ENCODE measurements at places on chromosomes 6 and 20.

- DNase-seq = no peak
Measured at GRCh38 chr6:131950767-131951575, at the start of gene CCN2. Gene CCN2 (minus strand): TSS chr6:131951372. CDS start chr6:131951172, 200 bp downstream.

GRCh38 chr6:146984251-146984924 is 219.8 kb upstream of the STXBP5 start:
- no peak for DNase-seq

DNA sequence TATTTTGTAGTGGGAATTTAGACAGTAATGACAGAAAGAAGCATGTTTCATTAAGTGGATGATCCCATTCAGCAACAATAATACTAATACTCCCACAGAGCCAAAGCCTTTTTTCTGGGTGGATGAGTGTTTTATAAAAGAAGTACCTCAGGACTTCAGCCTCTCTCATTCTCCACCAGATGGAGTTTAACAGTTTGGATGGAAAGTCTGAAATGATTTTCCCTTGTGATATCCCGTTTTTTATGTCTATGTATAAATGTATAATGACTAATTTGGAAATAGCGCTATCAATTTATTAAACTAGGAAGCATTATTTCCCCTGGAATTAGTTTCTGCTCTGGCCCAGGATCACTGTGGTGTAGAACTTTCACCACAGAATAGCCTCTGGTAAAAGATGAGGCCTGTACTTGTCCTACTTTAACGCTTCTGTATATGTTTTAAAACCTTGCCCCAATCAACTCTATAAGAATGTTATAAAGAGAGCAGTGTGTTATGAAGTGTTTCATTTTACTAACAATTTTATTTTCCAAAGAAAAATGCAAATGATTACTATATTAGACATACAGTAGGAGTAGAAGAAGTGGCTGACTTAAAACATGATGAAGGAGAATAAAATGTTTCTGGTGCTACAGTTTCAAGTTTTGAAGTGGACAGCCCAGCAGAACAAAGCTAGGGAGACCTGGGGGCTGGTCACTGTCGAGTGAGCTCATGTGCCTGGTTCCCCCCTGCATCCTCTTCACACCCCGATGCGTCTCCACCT is 135.6 kb downstream of the HIVEP1 start:
- no peak for DNase-seq

DNA sequence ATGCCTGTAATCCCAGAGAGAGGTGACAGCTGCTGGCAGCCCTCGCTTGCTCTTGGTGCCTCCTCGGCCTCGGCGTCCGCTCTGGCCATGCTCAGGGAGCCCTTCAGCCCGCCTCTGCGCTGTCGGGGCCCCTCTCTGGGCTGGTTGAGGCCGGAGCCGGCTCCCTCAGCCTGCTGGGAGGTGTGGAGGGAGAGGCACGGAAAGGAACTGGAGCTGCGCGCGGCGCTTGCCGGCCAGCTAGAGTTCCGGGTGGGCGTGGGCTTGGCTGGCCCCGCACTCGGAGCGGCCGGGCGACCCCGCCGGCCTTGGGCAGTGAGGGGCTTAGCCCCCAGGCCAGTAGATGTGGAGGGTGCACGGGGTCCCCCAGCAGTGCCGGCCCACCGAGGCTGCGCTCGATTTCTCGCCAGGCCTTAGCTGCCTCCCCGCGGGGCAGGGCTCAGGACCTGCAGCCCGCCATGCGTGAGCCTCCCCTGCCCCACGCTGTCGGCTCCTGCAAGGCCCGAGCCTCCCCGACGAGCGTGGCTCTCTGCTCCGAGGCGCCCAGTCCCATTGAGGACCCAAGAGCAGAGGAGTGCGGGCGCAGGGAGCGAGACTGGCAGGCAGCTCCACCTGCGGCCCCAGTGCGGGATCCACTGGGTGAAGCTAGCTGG is 34.6 kb downstream of the C6orf52 start:
- no peak for DNase-seq

DNA sequence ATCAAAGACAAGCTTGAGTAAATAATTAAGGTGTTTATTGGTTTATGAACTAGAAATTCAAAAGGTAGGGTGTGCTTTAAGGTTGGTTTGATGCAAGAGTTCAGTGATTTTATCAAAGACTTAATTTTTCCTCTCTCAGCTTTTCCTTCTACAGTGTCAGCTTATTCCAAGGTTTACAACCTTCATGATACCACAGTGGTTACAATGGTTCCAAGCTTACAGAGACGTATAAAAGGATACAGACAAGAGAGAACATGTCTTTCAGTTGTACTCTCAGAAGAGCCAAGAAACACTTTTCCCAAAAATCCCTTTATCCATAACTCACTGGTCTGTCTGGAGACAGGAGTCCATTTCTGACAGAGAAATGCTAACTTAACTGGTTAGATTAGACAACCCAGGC is 93.5 kb upstream of the LOC128125822 start:
- DNase-seq = no peak

- no peak for DNase-seq
Measured at GRCh38 chr6:150531957-150532356, 67.7 kb upstream of the PLEKHG1 start.

GRCh38 chr6:111657146-111657545 is 51.5 kb upstream of the TRAF3IP2 start:
- DNase-seq = no peak

DNA sequence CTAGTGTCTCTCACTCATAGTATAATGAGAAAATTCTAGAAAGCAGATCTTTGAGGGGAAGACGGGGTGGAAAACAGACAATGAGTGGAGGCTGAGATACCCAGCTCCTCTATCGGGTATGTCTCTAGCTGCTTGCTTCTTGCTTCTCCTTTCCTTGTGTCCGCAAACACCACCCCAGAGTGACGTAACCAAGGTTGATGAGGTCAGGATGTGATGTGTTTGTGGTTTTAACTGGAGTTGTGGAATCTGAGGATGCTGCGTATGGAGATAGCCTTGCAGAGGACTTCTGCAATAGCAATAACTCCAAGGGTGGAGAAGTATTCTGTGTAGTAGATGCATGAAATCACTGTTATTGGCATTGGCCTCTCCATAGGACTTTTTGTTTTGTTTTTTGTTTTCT is 132.7 kb upstream of the IFNGR1 start:
- DNase-seq = no peak

- DNase-seq = peak; percentile 38
Measured at GRCh38 chr20:19205981-19206396, 6.5 kb upstream of the SLC24A3 start.

- DNase-seq = no peak
Measured at GRCh38 chr20:59611286-59611685, 6.9 kb downstream of the PHACTR3 start.

GRCh38 chr6:168352096-168352495 is 32.5 kb upstream of the DACT2 start:
- no peak for DNase-seq

- no peak for DNase-seq
Measured at GRCh38 chr6:38591439-38591838, 48.3 kb downstream of the BTBD9 start.

- DNase-seq = no peak
Measured at GRCh38 chr20:19110881-19111460, 101.5 kb upstream of the SLC24A3 start.

DNA sequence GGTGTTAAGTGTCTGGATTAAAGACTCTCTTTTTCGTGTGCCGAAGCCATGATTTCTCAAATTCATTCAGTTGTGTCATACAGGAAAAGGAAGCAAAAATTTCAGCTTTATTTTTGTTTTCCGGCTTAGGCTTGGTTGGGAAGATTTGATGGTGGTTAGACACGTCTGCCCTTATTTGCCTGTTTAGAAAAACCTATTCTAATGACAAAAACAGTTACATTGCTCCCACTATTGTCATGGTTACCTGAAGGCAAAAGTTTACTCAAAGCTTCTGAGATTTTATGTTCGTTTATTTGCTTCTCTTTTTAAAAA is 982 bp downstream of the DNAJC5 start:
- DNase-seq = no peak

GRCh38 chr6:149031859-149032598 is 285.2 kb downstream of the UST start:
- DNase-seq = no peak

DNA sequence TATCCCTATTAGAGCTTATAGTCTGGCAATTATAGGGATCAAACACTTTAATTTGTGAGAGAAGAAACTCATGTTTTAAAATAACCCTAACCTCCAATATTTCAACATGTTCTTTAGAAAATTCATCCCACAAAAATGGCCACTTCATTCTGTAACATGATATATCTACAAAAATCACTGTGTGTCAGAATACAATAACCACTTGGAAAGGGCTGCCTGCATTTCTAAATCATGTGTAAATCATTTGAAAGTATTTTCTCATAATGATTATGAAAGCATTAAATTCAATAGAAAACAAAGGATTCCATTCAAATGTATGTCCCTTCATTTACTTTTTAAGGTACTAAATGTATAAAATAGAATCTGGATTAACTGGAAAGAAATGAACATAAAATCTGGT is 101.4 kb upstream of the NHSL1 start:
- no peak for DNase-seq

- DNase-seq = no peak
Measured at GRCh38 chr20:14838663-14839628, 501.5 kb upstream of the FLRT3 start.

GRCh38 chr6:14818422-14818884 is 427.4 kb upstream of the JARID2 start:
- DNase-seq = no peak

DNA sequence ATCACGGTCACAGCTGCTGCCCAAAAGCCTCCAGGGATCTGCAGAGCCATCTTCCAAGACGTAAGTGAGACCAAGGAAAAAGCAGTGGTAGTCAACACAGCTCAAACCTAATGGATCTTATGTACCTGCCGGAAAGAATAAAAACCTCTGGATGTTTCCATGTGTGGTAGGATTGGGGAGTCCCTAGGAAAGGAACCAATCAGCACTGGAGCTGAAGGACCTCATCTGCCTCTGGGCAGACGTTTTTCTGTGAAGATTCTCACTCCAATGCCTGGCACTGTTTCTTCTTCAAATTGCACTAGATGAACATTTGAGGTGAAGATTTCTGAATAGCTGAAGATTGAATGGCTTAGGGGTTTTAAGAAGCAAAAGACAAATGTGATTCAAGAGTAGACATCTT is at the start of gene HLA-DQB2:
HLA-DQB2 (minus strand) TSS at position 112 of the 400 bp plus-strand sequence; CDS start at position 50, 62 bp downstream.
- no peak for DNase-seq

DNA sequence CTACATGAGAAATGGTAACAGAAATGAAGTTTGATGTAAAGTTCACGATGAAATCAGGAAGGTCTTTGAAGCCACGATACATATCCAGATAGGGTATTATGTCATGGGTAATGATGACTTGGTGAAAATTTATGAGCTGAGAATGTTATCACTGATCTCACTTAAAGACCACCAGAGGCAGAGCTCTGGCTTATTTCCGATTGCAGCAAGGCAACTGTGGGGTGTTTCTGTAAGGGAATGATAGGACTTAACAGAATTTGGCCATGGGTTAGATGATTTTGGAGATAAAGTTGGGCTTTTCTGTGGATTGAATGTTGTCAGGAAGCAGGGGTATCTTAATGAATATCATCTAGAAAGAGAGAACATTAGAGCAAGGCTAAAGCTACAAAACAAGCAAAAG is 508.4 kb downstream of the HDGFL1 start:
- no peak for DNase-seq

GRCh38 chr20:58141971-58142842 is 86.2 kb downstream of the ANKRD60 start:
- DNase-seq = no peak

- no peak for DNase-seq
Measured at GRCh38 chr6:240151-240550, 52.1 kb upstream of the DUSP22 start.

DNA sequence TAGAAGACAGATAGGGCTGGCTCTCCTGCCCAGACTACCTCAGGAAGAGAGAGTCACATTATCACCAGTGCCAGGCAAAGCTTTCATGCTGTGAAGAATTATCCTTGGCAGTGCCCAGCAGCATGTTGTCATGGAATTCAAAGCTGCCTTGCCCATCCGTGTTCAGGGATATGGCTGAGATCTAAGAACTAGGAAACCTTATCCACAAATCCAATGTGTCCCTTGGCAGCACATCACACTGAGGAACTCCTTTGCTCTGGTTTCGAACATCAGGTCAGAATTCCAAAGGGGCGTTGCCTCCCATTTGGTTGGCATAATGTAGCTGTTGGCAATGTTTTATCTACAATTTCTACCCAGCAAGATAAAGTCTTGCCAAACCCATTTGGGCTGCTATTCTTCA is 52.7 kb downstream of the ADGRF1 start:
- DNase-seq = no peak

- no peak for DNase-seq
Measured at GRCh38 chr6:4327841-4328240, 192.5 kb upstream of the ECI2 start.

DNA sequence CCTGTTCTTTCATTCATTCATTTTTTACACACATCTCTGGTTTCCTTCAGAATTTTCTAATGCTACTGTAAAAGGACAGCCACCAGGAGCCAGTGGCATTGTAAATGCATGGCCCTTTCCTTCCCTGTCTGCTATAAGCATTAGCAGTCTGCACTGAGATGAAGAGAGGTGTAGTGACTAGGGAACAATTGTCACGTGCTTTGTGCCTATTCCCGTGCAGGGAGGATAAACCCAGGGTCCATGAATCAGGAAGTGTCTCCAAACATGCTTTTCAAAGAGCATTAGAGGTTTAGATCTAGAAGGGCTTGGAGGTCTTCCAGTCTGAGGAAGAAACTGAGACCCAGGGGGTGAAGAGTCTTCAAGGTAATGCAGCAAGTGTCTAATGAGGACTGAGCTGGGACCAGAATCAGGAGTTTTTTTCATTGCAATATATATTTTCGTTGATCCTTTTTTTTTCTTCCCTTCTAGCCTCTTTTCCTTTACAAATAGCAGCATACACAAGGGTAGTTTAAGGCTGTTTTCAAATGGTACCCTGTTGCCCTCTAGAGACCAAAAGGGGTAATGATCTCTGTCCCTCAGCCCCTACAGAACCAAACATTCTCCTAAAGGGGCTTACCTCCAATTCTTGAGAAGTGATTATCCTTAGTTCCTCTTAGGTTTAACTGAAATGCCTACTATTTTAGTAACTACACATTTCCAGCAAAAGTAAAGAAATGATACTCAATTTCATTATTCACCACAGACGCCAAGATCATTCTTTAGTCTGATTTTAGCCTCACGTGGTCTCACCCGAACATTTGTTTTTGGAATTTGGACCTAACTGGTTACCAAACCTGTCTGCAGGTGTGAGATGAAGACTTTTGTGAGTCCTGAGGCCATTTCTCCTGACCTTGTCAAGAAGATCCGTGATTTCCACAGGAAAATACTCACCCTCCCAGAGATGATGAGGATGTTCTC is 6.6 kb downstream of the TRIM15 start:
- DNase-seq = no peak

DNA sequence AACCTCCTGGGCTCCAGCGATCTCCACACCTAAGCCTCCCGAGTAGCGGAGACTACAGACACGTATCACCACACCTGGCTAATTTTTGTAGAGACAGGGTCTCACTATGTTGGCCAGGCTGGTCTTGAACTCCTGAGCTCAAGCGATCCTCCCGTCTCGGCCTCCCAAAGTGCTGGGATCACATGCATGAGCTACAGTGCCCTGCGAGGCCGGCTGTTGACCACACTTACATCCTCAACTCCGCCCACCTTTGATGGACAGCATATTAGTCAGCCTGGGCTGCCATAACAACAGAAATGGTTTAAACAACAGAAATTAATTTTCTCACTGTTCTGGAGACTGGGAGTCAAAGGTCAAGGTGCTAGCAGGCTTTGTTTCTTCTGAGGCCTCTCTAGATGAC is 107.7 kb downstream of the JPH2 start:
- DNase-seq = no peak
